ENCODE measurements at places on chromosomes 5 and 9.

DNA sequence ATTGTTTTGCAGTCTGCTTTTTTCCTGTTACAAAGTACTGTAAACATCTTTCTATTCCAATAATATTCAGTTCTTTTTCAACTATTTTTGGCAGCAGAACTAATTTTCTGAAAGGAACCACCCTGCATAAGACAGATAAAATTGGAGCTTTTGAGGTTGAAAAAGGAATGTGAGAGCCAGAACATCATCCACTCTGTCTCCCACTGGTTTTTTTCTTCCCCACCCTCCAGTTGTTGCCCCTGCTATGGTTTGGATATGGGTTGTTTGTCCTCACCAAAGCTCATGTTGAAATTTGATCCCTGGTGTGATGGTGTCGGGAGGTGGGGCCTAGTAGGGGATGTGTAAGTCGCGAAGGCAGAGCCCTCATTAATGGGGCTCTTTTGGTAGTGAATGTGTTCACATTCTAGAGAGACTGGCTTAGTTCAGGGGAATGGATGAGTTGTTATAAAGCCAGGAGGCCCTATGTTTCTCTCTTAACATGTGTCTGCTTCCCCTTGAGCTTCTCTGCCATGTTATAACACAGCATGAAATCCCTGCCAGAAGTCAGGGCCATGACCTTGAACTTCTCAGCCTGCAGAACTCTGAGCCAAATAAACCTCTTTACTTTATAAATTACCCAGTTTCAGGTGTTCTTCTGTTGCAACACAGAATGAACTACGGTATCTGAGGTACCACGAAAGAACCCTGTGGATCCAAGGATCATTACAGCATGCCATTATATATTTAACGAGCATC is 34.8 kb upstream of the MAST4 start:
- no peak for DNase-seq

DNA sequence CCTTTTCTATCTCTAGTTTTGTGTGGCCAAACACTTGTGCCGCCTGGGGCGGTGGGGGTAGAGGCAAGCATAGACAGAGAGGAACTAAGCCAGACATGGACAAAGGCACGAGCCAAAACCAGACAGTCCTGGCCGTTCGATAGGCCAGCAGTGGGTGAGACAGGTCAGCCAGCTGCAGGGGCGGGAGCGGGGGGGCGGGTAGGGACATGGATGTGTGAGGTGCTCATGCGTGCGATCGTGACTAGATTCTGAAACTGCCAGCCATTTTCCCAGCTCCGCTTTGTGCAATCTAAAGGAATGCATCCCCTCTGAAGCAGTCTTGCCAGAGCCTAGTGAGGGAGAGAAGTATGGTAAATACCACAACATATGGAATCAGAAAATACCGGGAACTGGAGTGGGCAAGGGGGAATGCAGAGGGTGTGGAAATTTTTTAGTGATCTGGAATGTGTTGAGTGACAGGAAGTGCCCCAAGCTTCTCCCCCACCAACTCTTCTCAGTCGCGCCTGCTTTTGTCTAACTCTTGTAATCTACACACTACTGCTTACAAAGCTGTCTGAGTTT is 111.9 kb downstream of the NR6A1 start:
- DNase-seq = peak; percentile 78

GRCh38 chr9:127676638-127677037 is 30.1 kb upstream of the CFAP157 start:
- no peak for DNase-seq

DNA sequence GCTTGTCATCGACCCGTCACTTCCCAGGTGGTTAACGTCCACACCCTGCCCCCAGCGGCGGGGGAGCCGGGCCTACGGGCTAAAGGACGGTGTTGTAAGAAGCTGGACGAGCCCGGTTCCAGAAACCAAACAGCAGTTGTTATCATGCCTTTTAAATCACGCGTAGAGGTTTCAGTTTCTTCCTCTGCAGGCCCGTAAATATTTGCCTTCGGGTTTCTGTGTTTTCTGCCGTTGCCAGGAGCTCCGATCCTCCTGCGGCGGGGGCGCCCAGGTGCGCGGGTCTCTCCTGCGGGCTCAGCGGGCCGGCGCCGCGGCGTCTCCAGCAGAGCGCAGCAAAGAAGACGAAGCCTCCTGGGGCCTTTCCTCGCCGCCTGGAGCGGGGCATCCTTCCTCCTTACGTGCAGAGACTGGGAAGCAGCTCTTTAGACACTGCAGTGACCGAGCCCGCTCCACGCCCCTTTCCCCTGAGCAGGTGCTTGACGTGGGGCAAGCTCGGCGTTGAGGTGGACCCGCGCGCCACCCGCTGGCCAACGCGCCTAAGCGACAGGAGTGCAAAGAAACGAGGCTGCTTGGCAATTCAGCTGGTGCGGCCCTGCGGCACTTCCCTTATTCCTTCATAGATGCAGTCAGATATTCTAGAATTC is 21.8 kb upstream of the TTC1 start:
- DNase-seq = peak; percentile 85

DNA sequence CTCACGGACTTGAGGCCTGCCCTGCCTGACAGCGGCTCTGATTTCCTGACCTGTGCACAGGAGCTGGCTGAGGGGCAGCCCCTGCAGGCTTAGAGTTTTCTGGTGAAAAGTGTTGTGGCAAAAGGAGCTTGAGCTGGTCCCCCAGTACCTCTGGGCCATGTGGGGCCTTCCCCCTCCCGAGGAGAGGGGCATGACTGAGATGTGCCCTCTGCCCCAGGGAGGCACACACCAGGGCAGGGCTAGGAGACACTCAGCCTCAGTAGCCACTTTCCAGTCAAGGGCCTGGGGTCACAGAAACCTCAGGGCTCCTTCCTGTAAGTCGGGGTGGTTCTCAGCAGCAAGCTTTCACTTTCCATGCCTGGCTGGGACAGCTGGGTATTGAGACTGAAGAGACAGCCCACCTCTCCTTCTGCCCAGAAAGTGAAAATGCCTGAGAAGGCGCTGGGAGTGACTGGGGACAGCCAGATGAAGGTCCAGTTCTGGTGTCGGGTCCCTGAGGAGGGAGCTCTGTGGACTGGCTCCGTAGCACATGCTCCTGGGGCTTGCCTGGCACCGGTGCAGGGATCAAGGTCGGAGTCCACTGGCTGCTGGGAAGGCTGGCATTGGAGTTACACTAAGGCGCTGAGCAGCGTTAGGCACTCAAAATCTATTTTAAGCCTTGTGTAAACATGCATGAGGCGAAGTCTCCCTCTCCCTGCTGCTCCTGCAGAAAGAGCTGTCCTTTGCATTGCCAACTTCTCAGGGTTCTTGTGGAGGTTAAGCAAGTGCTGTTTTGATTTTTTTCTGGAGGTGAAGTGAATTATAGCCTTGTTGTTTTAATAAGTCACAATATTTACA is 394.9 kb downstream of the GADD45G start:
- DNase-seq = peak; percentile 75
